ENCODE measurements at places on chromosomes 4 and X. TPM values are rescaled to one million over a fixed set of nuclear protein-coding genes. Genes with fewer than 3 reads are reported as not detected.
A peak's percentile ranks its signal among the peaks of the same experiment; 100 is the strongest.

Gene GC
- 0.08 TPM for polyA plus RNA-seq

Gene PTCHD1
- polyA plus RNA-seq: 0.01 TPM

DNA sequence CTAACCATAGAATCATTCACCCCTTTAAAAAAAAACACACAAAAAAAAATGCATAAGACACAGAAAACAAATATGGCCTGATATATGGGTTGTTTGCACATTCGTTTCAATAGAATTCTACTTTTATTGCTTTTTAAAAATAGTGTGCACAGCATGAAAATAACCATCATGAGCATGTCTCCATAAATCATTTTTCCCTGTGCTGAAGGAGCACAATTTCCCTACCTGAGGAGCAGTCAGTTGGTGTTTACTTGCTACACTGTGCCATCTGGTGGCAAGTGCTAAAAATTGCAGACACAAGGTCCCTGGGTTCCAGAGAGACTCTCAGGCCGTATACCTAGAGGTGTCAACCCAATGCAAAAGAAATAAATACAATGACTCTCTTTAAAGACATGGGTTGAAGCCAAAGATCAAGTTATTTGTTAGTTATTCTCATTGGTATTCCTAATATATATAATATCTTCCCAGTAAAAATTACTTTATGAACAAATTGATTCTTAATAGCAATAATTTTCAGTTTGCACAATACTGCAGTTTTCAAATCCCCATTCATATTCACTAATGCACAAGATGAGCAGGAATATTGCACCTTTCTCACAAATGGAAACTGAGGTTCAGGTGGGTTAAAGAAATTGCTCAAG is 551.4 kb downstream of the IQCM start:
- H3K4me1 ChIP-seq: no peaks in the 10 kb centered on the region
- no peak overlapping the region for H3K4me3 ChIP-seq
- H3K27ac ChIP-seq: no peak overlapping the region
- no peaks in the 10 kb centered on the region for H3K36me3 ChIP-seq

Gene GPR173
- polyA plus RNA-seq: 0.96 TPM

DNA sequence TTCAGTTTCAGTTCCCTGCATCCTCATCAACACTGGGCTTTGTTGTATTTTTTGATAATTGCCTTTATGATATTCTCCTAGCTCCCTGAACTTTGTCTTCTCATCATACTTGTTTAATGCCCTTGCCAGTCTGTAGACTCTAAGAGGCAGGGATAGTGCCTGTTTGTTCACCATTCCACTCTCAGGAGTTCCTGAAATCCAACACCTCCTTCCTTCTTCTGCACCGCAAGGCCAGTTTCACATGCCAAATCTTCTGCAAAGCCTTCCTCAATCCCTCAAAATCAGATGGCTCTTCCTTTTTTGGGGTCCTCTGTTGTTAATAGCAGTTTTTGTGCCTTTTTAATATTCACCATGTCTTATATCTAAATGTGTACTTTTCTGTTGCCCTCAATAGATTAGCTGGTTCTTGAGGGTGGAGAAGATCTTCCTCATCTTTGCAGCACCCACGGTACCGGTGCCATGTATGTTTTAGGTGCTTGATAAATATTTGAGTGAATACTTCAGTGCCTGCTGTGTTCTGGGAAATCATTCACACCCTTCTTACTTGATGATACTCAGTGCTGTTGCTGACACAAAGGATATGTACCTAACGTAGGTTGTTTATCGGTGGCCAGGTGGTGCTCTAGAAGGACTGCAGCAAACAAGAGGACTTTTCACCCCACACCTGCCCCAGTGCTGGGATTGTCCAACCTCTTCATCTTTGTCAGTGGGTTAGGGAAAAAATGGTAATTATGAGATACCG is 85.3 kb upstream of the LIMCH1 start:
- H3K27me3 ChIP-seq: no peaks in the 10 kb centered on the region
- H3K36me3 ChIP-seq: no peaks in the 10 kb centered on the region
- H3K4me3 ChIP-seq: no peak overlapping the region
- peaks cover 11% of the 10 kb centered on the region for H3K4me1 ChIP-seq
- DNase-seq: no peak

Gene SPANXN3
- not detected for polyA plus RNA-seq

DNA sequence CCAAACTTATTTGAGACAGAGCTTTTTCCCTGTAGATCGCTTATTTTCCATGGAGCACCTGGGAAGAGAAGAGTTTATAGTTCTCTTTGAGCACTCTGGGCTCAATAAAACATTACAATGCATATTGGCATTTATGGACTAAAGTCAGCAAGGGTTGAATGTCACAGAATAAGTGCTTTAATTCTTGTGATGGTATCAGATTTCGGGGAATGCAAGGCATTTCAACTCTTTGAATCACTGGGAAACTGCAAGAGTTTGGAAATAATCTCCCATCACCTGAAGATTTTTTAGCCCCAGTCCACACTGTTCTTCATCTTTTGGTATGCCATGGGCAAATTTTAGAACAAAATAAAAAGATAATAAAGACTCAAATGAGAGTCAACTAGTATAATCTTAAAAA is 111.5 kb upstream of the WDFY3 start:
- DNase-seq: no peak
- H3K4me1 ChIP-seq: no peaks in the 10 kb centered on the region
- H3K4me3 ChIP-seq: no peak overlapping the region
- no peaks in the 10 kb centered on the region for H3K27me3 ChIP-seq

GRCh38 chr4:110062166-110062565 is 136.2 kb downstream of the ELOVL6 start:
- no peaks in the 10 kb centered on the region for H3K27me3 ChIP-seq
- no peaks in the 10 kb centered on the region for H3K36me3 ChIP-seq
- no peak overlapping the region for H3K4me3 ChIP-seq
- DNase-seq: no peak
- H3K4me1 ChIP-seq: no peaks in the 10 kb centered on the region

DNA sequence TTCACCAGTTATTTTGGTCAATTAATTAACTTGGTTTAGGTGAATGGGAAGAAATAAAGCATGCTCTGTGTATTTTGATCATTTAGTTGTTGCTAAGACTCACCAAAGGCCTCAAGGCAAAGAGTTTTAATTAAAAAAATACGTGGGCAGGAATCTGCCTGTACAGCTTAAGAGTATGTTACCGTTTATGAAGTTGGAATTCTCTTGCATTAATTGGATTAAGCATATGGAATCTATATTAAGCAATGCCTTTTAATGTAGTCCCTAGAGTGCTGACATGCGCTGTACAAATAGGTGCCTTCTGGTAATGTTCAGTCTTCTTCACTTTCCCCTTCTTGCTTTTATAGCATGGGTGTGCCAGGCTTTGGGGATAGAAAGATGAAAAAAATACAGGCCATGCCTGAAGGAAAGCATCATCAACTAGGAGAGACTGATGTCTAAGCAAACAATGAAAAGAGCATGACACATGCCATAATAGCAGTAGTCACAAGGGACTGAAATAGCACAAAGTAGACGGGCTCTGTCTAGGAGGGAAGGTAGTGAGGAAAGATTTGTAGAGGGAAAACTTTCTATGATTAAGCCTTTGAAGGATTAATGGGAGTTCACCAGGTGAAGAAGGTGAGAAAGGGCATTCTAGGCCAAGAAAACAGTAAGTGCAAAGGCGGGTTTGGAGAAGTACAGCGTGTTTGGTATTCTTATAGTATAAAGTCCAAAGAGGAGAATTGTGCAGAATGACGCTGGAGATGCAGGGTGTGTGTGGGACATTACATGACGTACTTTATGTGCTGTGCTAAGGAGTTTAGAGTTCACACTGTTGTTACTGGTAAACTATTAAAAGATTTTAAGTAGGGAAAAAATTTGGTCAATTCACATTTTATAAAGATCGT is 226.1 kb upstream of the ANXA3 start:
- DNase-seq: no peak
- no peak overlapping the region for H3K27ac ChIP-seq
- H3K4me1 ChIP-seq: no peaks in the 10 kb centered on the region
- H3K4me3 ChIP-seq: no peak overlapping the region
- no peaks in the 10 kb centered on the region for H3K27me3 ChIP-seq

GRCh38 chr4:147596981-147597380 is 20.2 kb upstream of the TMEM184C start:
- no peaks in the 10 kb centered on the region for H3K4me1 ChIP-seq
- H3K27me3 ChIP-seq: no peaks in the 10 kb centered on the region
- no peak overlapping the region for H3K4me3 ChIP-seq
- DNase-seq: no peak
- no peaks in the 10 kb centered on the region for H3K36me3 ChIP-seq

GRCh38 chr4:23782778-23783437 is 106.9 kb downstream of the PPARGC1A start:
- no peak overlapping the region for H3K4me3 ChIP-seq
- peaks cover 2% of the 10 kb centered on the region for H3K36me3 ChIP-seq

Gene CTAG1A
- not detected for polyA plus RNA-seq

DNA sequence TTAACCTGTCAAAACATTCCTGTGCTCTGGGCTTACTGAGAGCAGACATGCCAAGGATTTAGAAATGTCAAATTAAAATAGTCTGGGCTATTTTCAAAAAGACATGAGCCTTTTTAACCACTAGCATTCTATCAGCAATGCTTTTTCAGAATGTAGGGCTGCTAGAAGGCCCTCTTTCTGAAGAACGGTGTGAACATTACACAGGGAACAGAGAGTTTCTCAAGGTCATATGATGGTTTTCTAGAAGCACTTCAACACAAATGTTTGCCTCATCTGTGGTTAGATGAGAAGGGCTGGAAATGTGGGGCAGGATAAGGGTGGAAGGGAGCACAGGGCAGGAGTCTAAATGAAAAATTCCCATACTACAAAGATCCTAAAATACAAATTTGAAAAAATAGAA is 39.3 kb downstream of the GRIA3 start:
- DNase-seq: no peak
- H3K4me1 ChIP-seq: no peaks in the 10 kb centered on the region
- no peaks in the 10 kb centered on the region for H3K27me3 ChIP-seq
- H3K4me3 ChIP-seq: no peak overlapping the region
- no peaks in the 10 kb centered on the region for H3K36me3 ChIP-seq

DNA sequence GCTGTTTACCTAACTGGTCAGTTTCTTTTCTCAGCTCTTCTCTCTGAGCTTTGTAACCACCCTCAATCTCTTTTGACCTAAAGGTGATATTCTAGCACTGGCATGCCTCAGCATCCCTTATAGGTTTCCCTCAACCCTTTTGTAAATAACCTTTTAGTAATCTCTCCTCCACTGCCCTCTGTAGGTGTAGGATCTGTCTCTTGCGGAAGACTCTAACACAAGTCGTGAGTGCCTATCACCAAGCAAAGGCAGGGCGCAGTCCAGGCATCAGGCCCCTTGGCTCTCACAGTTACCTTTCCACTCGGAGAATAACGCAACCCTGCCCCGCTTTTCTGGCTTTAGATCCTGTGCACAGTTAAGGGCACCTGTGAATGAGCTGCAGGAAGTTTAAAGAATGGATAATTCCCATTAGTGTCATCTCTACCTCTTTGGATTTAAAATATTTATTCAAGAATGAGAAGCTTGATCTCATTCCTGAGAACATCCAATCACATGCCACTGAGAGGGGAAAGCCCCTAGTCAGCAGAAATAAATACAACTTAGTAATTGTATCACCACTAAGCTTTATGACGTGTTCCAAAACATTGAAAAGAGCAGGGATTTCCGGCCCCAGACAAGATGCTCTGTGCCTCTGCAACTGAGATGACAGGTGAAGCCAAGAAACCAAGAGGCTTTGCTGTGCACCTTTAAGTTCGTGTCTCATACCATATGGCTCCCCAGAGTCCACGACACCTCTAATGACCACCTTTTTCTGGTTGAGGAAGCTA is 58.8 kb downstream of the SPINK2 start:
- no peak overlapping the region for H3K27ac ChIP-seq
- no peak for DNase-seq
- no peaks in the 10 kb centered on the region for H3K4me1 ChIP-seq
- no peaks in the 10 kb centered on the region for H3K36me3 ChIP-seq
- no peaks in the 10 kb centered on the region for H3K27me3 ChIP-seq

Gene HMGN5
- 12.0 TPM for polyA plus RNA-seq

- H3K4me3 ChIP-seq: no peak overlapping the region
- peak; percentile 78 for DNase-seq
- no peaks in the 10 kb centered on the region for H3K4me1 ChIP-seq
- no peaks in the 10 kb centered on the region for H3K36me3 ChIP-seq
- no peaks in the 10 kb centered on the region for H3K27me3 ChIP-seq
- no peak overlapping the region for H3K27ac ChIP-seq
Observed at GRCh38 chr4:179097741-179098140, 1655.5 kb upstream of the AGA start.

- no peak for DNase-seq
- no peaks in the 10 kb centered on the region for H3K27me3 ChIP-seq
- no peak overlapping the region for H3K4me3 ChIP-seq
- H3K27ac ChIP-seq: no peak overlapping the region
- H3K4me1 ChIP-seq: peaks cover 2% of the 10 kb centered on the region
Observed at GRCh38 chrX:136755411-136755810, 25.3 kb downstream of the ARHGEF6 start.

- peak within 1 kb of the TSS; percentile 87 for H3K27ac ChIP-seq
- H3K36me3 ChIP-seq: peaks cover 3% of the 10 kb centered on the region
- DNase-seq: no peak
- H3K27me3 ChIP-seq: peaks cover 7% of the 10 kb centered on the region
- H3K4me1 ChIP-seq: no peaks in the 10 kb centered on the region
Observed at GRCh38 chrX:136497556-136498052, at the start of gene HTATSF1. HTATSF1 (plus strand) TSS chrX:136497592; CDS start chrX:136497685, 93 bp downstream.

Gene APBB2
- 14.9 TPM for polyA plus RNA-seq

Gene CXCL6
- polyA plus RNA-seq: 21.5 TPM

Gene H2BW1
- polyA plus RNA-seq: not detected

- no peak overlapping the region for H3K4me3 ChIP-seq
- no peaks in the 10 kb centered on the region for H3K36me3 ChIP-seq
- H3K27me3 ChIP-seq: no peaks in the 10 kb centered on the region
- no peak for DNase-seq
Observed at GRCh38 chr4:128358231-128358912, 70.8 kb upstream of the PGRMC2 start.

- H3K36me3 ChIP-seq: no peaks in the 10 kb centered on the region
- peak; percentile 38 for DNase-seq
- H3K27ac ChIP-seq: no peak overlapping the region
- H3K27me3 ChIP-seq: no peaks in the 10 kb centered on the region
Observed at GRCh38 chr4:20422398-20422797, 170.7 kb downstream of the SLIT2 start.

Gene MCF2
- polyA plus RNA-seq: 0.14 TPM

- H3K4me3 ChIP-seq: no peak overlapping the region
- H3K4me1 ChIP-seq: no peaks in the 10 kb centered on the region
- H3K36me3 ChIP-seq: no peaks in the 10 kb centered on the region
- no peak for DNase-seq
Observed at GRCh38 chr4:73761856-73762255, 21.5 kb downstream of the CXCL8 start.

- no peaks in the 10 kb centered on the region for H3K4me1 ChIP-seq
- H3K4me3 ChIP-seq: no peak overlapping the region
- H3K36me3 ChIP-seq: no peaks in the 10 kb centered on the region
- no peaks in the 10 kb centered on the region for H3K27me3 ChIP-seq
Observed at GRCh38 chr4:136690360-136690759, 841.9 kb downstream of the PCDH18 start.

Gene TMPRSS11B
- 0.10 TPM for polyA plus RNA-seq

DNA sequence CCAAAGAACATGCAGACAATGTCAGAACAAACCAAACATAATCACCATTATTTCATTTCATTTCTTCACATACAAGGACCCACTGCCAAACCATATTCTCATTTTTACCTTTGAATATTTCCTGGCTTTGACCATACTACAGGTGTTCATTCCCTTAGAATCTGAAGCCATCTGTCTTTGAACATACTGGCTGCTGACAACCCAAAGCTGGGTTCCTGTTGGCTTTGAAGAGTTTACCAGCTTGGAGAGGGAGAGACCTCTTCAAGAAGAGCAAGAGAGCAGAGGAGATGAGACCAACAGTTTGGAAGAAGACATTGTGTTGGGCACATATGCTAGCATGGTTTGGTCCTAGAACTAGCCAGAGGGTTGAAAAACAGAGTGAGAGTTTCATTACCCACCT is 145.6 kb upstream of the KCNIP4 start:
- H3K36me3 ChIP-seq: no peaks in the 10 kb centered on the region
- H3K27me3 ChIP-seq: no peaks in the 10 kb centered on the region
- H3K4me1 ChIP-seq: no peaks in the 10 kb centered on the region
- no peak for DNase-seq
- no peak overlapping the region for H3K27ac ChIP-seq
- H3K4me3 ChIP-seq: no peak overlapping the region
